ENCODE measurements at places on chromosomes 5 and 9.

- DNase-seq: no peak
Observed at GRCh38 chr5:134449167-134449566, 37.5 kb upstream of the CDKN2AIPNL start.

- DNase-seq: no peak
Observed at GRCh38 chr9:29556317-29556716, 1983.0 kb upstream of the C9orf72 start.

GRCh38 chr9:114172981-114173833 lies 17.9 kb downstream of the COL27A1 start:
- no peak for DNase-seq

DNA sequence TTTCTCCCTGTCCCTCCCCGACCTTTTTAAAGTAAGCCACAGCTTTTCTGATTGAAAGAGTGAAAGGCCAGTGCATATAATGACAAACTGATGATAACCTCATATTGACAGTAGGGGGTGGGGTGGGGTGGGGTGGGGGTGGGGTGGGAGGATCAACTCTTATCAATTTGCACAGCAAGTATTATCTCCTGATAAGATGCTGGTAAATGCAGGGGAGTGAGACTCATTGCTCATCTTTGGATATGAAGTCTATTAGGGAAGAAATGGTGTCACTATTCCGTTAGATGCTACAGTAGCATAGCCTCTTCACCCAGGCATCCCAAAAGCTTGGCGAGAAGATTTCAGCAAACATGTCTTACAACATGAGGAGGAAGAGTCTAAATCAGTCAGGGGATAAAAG lies 38.9 kb upstream of the HMGCS1 start:
- no peak for DNase-seq

DNA sequence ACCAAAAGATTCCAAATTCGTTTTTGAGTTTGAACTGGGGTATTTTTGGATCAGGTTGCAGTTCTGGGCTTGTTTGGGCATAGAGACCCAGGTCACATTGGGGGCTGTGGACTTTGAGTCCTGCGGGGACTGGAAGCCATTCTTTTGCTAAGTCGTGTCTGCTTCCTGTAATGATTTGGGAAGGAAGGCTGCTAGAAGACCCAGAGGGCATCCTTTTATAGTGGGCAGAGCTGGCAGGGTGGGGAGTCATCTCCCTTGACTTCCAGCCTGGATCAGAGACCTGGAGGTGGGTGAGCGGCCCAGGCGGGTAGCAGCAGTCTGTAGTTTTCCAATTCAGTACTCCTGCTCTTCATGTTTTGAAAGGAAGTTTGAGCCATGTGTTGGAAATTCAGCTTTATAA lies 11.3 kb downstream of the ZNF618 start:
- no peak for DNase-seq

- DNase-seq: no peak
Observed at GRCh38 chr5:50653946-50654345, 12.5 kb upstream of the PARP8 start.

DNA sequence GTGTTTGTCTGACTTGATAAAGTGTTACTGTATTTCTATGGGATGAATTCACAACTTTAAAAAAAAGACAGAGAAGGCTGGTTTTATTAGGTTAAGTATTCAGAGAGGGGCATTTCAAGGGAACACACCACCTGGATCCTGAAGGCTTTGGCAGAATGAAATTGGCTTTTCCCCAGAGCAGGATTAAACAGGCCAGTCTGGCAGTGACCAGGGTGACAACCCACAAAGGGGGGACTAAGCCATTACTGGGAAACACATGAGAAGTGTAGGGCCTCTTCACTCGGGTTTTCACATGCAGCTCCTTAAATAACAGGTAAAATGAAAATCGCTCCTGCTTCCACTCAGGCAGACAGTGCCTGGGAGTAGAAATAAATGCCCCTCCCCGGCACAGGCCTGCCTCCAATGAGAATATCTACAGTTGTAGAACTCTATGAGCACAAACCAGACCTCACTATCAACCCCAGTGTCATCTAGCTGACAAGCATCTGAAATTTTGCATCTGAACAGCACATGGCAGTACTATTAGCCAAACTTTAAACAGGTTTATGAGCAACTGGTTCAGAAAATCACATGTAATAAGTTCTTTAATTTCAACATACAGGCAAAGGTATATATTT lies 85.8 kb downstream of the LHFPL2 start:
- no peak for DNase-seq

- DNase-seq: no peak
Observed at GRCh38 chr9:121734465-121734864, 83.0 kb downstream of the DAB2IP start.
